ENCODE measurements at places on chromosomes 11 and 22.

GRCh38 chr11:23509023-23509422 is 648.7 kb upstream of the CCDC179 start:
- no peak for DNase-seq

DNA sequence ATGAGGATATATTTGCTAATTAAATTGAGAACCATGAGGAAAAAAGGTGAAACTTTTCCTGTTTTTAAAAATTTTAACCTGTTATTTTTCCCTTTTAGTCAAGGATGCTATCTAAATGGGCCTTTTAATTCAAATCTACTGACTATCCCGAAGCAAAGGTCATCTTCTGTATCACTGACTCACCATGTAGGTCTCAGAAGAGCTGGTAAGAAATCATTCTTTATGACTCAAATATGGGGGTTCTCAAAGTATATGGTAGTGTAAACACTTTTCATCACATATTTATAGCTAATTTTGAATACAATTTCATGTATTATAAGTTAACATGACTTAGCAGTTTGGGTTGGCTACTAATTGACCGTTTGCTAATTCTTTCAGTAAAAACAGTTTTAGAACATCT is 88.2 kb downstream of the CYP2R1 start:
- DNase-seq = no peak

DNA sequence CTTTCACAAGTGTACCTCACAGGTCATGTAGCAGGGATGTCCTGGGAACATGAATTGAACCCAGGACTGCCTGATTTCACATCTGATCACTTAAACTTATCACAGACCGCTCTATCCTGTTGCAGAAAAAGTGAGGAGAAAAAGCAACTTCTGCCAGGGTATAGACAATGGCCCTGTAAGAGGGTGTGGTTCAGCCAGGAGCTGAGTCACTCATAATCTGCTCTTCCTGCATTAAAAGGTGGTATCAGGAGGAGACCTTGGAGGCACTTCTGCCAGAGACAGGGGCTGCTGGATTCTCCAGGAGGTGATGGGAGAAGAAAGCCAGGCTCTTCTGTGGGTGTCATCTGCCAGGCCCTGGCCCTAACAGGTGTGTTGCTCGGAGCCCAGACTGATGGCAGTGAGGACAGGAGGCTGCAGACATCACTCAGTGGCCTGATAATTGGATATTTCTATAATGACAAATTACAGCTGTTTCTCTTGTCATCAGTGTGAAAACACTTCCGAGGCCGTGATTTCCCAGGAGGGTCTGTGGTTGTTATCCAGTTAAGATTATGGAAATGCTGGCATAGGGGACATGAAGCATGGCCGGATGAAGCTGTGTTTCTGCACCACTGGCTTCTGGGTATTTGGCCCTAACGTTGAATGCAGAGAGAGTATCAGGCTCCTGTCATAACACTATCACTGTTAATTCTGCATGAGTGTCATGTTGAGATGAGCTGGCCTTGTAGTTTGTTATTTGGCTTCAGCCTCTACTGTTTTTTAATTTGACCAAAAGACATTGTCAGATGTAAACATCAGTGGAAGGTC is 125.1 kb upstream of the ZBED5 start:
- DNase-seq = no peak

DNA sequence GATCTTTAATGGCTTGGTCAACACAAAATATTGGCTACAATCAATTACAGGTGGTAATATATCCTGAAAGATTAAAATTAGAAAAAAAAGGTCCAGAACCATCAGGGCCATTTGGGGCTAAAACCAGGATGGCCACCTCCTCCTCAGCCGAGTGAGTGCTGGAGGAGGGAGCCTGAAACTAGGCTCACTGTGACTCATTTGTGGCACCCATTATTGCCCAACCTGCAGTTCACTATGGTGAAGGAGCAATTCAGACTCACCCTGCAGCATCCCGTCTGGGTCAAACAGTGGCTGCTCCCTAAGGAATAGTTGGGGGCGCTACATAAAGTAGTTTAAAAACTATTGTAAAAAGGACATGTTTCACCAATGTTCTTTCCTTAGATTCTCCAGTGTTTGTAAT is 60.7 kb downstream of the GLYATL1 start:
- no peak for DNase-seq

- no peak for DNase-seq
Measured at GRCh38 chr11:1232021-1232882, 9.4 kb downstream of the MUC5B start.

- DNase-seq = no peak
Measured at GRCh38 chr11:47641600-47642098, 710 bp downstream of the MTCH2 start.

DNA sequence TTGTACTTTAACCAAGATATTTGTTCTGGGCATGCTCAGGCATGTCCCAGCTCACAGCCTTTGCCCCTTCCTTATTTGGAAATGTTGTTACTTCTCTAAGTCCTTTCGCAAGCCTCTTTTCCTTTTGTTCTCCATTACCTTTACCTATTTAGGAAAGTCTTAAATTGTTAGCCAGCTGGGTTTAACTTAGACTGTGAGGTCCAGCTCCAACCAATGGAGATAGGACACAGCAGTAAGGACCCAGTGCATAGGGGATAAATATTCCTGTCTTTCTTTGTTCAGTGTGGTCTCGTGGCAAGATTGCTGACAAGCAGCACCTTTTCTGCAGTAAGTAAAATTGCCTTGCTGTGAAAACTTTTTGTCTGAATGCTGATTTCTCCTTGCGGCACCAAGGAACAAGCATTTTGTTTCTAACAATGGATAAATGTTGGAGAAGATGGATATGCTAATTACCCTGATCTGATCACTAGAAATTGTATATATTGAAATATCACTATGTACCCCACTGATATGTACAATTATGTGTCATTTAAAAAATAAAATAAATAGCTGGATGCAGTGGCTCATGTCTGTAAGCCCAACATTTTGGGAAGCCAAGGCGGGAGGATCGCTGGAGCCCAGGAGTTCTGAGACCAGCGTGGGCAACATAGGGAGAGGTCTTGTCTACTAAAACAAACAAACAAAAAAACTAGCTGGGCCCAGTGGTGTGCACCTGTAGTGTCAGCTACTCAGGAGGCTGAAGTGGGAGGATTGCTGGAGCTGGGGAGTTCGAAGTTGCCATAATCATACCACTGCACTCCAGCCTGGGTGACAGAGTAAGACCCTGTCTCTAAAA is 31.9 kb upstream of the FTH1 start:
- no peak for DNase-seq

DNA sequence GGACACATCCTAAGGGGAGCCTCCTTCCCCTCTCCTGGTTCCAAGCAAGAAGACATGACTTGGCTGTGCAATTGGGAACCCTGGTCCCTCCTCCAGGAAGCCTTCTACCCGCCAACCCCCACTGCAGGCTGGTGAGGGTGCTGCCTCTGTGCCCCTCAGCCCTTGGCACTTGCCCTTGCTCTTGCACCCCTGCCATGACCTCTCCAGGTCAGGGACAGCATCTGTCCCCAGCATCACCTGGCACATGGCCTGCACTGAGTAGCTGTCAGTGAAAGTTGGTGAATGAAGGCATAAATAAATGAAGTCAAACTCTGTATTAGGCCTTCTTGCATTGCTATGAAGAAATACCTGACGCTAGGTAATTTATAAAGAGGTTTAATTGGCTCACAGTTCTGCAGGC is 1.9 kb upstream of the GTSE1 start:
- no peak for DNase-seq

DNA sequence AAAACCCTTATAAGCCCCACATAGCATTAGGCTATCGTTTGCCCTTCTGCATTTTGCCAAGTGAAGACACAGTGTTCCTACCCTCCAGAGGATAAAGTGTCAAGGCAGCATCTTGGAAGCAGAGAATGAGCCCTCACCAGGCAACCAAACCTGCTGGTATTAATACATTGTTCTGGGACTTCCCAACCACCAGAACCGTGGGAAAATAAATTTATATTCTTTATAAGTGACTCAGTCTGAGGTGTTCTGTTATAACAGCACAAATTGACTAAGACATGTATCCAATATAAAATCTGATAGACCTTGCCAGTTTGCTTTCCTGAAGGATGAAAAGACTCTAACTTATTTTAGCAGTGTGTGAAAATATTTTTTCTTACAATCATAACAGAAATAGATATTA is 792.5 kb upstream of the LRRC4C start:
- no peak for DNase-seq

DNA sequence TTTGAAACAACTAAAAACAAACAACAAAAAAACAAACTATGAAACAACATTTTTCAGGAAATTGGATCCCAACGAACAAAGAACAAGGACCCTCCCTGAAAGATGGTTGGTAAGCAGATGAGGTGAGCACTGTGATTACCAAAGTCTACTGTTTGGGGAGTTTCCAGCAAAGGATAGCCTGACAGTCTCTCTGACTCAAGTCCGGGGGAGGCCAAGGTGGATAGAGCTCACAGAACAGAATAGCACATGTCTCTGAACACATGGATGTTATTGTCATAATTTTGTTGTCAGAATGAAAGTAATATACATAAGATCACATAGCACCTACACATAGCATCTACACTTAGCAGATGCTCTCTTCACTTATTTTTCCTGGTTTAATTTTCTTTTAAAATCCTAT is 501.3 kb upstream of the TENM4 start:
- no peak for DNase-seq

DNA sequence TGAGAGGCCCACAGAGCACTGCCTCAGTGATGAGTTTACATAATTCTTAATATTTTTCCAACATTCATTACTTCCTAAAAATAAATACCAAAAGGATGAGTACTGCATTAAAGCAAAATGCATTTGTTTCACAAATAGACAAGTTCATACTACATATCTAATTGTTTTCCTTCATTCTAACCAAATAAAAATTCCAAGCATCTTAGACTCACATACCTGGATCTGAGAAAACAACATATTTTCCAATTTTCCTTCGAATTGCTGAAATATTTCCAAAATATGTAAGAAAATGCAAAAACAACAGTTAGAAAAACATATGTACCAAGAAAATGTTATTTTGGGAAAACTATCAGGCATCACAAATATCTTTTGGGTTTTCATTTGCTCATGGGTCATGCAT is 127.9 kb upstream of the CEP126 start:
- no peak for DNase-seq
